Brain microvascular endothelial cell (primary cell): ENCODE measurements at places on chromosomes 1 and 21.
A peak's percentile ranks its signal among the peaks of the same experiment; 100 is the strongest.

GRCh38 chr1:156151093-156151688 is 2.2 kb upstream of the SEMA4A start:
- peak; percentile 40 for DNase-seq

DNA sequence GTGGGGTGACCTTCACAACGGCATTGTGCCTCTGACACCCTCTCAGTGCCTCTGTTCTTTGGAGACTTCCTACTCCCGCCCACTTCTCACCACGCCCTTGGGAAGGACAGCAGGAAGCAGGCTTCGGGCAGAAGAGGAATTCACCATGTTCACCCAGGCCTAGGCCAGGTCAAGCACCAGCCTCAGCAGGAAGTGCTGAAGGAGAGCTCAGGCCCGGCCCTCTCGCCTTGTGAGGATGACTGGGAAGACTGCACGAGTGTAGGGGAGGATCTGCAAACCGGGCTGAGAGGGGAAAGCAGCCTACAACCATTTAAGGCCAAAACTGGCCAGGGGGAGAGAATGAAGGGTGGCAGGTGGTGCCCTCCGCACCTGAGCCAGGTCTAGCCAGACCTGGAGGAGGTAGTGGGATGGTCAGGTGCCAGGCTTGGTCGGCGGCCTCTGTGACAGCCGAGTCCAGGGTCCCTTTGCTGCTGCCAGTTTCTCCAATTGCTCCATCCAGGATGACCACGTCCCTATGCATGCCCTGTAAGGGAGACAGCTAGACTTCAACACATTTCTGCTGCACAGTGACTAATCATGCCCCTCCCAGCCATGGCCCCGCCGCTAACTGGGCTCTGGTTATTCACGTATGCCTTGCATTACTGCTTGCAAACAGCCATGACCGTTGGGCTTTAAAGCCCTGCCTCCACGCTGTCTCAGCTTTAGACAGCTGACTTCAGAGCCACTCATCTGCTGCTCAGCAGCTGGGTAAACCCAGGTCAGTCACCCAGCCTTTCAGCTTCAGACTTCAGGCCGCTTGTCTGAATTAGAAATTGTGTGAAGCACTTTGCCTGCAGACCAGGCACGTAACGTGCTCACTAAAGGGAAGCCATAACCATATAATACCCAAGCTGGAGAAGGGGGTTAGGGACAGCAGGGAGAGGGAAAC is 8.9 kb downstream of the MRTO4 start:
- peak; percentile 91 for DNase-seq

DNA sequence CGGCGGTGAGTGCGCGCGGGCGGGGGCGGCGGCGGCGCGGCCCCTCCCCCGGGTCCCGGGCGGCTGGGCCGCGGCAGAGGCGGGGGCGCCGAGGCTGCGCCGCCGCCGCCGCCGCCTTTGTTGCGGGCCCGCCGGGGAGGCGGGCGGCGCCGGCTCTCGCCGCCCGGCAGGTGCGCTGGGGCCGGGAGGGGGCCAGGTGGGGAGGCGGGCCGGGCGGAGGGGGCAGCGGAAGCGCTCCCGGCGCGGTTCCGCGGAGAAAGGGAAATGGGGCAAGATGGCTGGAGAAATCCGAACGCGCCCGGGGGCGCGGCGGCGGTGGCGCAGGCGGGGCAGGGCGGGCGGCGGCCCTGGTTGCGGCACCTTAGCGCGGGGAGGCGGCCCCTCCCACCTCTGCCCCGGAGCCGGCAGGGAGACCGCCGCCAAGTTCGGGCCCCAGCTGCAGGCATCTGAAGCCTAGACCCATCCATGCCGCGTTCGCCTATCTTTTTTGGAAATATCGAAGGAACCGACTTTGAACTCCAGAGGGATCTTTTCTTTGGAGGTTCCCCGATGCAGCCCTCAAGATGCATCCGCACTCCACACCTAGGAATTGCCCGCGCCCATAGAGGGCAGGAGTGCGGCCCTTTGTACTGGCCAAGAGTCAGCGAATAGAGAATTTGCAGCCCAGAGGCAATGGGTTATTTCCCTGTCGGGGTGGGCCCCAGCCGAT is 479 bp downstream of the POGK start:
- DNase-seq: no peak

DNA sequence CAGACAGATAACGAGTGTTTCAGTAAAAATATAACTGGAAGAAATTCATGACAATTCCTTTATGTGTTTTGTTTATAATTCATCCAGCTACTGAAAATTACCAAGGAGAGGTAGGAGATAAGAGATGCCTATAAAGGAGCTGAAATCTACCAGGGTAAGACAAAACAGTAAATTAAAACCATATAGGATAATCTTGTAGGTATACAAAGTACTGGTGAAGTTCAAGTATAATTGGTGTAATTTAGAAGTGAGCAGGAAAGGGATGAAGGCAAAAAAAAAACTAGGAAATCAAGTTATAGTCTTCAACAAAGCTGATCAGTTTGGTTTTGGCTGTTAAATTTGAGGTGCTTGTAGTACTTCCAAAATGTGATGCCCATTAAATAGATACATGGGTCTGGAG is 1.2 kb upstream of the WARS2 start:
- DNase-seq: no peak

- no peak for DNase-seq
Measured at GRCh38 chr1:8527941-8528340, 210.0 kb downstream of the SLC45A1 start.

DNA sequence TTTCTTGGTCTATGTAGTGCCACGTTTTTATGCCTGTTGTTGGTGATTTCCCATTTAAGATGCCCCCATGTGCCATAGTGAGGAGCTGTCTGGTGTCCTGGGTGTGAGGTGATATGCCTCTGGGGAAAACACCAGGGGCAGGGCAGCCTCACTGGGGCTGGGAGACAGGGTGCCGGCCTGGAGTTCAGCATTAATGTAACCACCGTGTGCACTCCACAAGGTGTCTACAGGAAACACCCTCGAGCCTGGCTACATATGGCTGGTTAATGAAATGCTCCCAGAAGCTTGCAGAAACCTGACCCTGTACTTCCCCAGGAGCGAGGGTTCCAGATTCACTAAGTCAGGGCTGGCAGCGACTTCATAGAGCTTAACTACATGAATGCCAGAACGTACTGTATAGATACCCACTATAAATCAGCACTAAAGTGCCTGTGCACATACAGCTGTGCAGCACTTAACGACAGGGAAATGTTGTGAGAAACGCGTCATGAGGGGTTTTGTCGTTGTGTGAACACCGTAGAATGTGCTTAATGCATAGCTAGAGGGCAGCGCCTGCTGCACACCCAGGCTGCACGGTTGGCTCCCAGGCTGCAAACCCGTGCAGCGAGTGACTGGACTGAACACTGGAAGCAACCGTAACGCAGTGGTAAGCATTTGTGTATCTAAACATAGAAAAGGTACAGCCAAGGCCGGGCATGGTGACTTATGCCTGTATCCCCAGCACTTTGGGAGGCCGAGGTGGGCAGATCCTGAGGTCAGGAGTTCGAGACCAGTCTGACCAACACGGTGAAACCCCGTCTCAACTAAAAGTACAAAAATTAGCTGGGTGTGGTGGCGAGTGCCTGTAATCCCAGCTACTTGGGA is 10.4 kb downstream of the TFF2 start:
- DNase-seq: no peak

GRCh38 chr1:94734963-94735901 is 84.9 kb upstream of the SLC44A3 start:
- peak; percentile 88 for DNase-seq

DNA sequence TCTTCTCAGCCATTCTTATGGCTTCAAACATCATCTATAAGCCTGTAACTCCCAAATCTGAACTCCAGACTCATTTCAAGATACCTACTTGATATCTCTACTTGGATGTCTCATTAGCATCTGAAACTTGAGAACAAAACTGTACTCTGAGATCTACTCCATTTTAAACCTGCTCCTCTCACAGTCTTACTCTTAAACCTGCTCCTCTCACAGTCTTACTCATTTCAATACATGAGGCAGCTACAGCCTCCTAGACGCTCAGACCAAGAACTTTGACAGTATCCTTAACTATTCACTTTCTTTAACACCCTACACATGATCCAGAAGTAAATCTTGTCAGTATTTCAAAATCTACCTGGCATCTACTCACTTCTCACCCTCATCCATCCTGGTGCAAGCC is 54.3 kb downstream of the NBPF6 start:
- DNase-seq: no peak

- DNase-seq: no peak
Measured at GRCh38 chr1:101030881-101031280, 5.3 kb upstream of the DPH5 start.

DNA sequence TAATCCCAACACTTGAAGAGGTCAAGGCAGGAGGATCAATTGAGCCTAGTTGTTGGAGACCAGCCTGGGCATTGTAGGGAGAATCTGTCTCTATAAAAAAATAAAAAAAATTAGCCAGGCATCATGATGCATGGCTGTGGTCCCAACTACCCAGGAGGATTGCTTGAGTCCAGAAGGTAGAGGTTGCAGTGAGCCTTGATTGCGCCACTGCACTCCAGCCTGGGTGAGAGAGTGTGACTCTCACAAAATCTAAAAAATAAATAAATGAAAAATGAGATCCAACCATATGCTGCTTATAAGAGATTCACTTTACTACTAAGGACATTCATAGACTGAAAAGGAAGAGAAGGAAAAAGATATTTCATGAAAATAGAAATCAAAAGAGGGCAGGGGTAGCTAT is 47.1 kb upstream of the HP1BP3 start:
- DNase-seq: no peak

- DNase-seq: no peak
Measured at GRCh38 chr1:14687147-14687546, 88.7 kb downstream of the KAZN start.

DNA sequence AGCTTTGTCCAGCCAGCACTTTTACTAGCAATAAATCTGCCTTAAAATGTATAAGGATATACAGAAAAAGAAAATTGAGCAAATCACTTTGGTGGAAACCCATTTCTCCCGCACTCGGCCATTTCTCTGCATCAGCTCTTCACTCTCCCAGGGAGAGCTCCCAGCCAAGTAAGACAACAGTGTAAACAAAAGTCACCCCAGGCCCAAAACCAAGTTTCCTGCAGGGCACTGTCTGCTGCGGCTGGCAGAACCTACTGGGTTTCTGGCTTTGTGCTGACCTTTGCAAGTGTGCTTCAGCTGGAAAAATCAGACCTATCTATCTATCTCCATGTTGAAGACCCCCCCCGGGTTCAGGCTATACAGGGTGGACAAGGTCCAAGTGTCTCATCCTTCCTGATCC is 476.7 kb upstream of the CAMK1G start:
- no peak for DNase-seq

- no peak for DNase-seq
Measured at GRCh38 chr21:32772281-32773047, 909 bp upstream of the PAXBP1 start.

DNA sequence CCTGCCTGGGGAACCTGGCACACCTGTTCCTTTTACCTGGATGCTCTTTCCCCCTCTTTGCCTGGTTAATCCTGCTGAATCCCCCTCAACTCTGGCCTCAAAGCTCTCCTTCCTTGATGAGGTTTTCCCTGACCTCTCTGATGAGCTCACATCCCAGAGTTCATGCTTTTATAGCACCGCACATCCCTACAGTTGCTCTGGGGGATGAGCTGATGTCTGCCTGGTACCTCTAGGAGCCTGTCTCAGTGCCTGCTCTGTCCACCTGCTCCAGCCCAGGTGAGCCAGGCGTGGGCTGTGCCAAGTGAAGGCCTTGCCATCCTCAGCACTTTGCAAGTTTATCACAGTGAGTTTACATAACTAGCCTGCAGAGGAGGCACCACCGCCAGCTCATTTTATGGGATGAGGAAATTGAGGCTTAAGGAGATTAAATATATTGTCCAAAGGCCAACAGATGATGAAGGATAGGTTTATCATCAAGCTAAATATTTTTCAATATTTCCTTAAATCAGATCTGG is 58.6 kb upstream of the TMPRSS2 start:
- no peak for DNase-seq

GRCh38 chr1:116943438-116943837 is 33.7 kb downstream of the PTGFRN start:
- peak; percentile 9 for DNase-seq

DNA sequence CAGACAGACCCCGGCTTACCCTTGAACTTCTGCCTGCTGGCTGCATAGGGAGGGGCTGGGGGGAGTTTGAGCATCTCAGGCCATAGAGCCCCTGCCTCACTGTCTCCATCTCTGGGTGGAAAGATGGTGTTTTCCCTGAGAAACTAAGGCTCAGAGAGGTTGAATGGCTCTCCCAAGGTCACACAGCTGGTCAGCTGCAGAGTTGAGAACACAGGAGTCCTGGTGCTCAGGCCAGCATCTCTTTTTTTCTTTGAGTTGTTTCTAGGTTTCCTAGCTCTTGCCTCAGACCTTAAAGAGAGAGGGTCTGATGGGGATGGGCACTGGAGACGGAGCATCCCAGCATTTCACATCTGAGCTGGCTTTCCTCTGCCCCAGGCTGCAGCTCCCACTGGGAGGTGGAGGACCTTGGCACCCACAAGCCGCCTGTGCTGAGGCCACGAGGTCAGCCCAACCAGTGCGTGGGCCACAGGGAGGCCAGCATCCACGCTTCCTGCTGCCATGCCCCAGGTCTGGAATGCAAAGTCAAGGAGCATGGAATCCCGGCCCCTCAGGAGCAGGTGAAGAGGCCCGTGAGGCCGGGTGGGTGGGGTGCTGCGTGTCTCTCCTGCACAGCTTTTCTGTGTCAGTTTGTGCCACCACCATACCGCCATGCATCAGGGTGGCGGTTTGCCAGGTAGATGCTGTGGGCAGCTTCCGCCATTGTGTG is 21.8 kb downstream of the PCSK9 start:
- DNase-seq: no peak

DNA sequence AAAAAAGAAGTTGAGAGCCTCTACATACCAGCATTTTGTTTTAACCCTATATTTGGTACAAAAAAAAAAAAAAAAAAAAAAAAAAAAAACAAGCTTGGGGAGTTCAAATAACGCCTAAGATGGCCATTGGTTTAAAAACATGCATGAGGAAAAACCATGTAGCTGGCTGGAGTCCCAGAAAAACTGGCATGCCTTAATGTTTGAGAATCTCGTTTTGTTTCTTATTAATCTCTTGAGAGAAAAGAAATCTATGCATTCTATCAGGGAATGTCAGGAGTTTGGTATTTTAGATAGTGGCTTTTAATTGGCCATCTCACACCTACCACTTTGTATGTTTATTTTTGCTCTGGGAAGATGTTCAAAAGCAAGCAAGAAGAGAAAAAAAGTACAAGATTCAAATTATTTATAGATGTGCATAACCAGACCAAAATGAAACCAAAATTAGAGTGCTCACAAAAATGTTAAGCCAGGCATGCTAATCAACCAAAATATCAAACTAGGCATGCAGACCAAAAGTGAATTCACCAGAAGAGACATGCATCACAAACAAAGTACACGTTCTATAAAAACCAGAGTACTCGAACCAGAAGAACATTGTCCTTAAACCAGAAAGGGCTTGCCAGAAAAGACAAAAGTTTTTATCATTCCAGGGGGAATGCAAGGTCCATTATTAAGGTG is 156.6 kb downstream of the AK5 start:
- peak; percentile 73 for DNase-seq

GRCh38 chr1:235864469-235864868 is 2.2 kb downstream of the LYST start:
- no peak for DNase-seq

DNA sequence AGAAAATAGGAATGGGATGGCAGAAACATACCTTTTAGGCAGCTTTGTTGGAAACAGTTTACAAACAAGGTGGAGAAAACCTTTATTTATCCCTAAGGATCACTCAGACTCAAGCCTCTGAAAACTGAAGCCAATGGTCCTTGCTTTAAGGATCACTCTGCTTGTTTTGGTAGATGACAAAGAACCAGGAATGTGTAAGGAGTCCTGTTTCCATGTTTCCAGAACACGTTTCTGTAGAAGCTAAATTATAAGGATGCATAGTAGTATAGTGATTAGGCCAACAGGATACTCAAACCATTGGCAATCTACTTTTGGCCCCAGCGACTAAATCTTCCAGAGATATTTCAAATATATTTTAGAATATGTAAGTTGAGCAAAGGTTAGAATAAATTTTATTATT is 149.1 kb upstream of the HP1BP3 start:
- DNase-seq: no peak
